ENCODE measurements at places on chromosomes 16 and 17.

DNA sequence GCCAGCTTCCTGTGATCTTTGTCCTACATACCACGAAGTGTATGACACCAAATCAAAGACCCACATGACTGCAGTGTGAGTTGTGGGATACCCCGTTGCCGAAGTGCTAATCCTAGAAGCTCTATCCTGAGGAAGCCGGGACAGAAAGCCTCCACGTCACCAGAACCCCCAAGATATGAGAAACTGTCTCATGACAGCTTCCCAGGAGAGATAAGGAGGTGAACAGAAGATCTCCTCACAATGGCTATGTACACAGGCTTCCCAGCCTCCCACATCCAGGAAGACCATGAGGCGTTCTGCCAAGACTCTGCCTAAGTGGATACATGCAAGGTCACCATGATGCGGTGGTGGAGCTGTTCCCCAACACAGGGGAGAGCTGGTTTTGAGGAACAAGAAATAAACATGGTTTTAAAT lies 37.1 kb downstream of the TRIM25 start:
- no peak for DNase-seq

DNA sequence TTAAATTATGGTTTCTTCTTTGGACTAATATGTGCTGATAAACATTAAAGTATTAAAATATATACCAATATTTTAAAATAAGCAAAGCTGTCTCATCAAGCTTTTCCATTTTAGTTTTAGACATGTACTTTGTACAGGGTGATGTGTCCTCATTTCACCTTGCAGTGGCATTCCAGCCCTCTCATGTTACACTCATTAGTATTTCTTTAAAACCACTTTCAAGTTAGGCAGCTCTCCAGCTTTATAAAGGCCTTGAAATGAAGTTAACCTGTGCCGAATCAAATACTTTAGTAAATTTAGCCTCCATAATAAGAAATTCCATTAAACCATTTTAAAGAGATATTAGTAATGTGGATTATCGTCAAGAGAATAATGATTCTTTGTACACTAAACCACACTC lies 107.6 kb upstream of the HLF start:
- DNase-seq = no peak

GRCh38 chr17:61699694-61700093 lies 108.7 kb upstream of the NACA2 start:
- no peak for DNase-seq

DNA sequence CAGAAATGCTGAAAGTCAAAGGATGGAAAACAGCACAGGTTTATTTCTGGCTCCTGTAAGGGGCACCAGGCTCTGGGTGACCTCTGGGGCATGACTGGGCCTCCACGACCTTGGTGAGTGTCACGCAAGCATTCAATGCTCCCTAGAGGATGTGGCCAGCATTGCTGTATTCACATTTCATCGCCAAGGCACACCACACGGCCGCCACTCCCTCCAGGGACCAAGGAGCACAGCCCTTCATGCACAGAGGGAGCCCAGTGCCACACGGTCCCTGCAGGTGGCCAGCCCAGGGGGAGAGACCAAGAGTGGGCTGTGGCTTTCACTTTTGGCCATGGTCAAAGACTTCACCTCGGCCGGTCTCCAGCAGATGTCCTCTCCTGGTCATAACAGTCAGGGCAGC lies 137.4 kb upstream of the TNRC6C start:
- DNase-seq = no peak

DNA sequence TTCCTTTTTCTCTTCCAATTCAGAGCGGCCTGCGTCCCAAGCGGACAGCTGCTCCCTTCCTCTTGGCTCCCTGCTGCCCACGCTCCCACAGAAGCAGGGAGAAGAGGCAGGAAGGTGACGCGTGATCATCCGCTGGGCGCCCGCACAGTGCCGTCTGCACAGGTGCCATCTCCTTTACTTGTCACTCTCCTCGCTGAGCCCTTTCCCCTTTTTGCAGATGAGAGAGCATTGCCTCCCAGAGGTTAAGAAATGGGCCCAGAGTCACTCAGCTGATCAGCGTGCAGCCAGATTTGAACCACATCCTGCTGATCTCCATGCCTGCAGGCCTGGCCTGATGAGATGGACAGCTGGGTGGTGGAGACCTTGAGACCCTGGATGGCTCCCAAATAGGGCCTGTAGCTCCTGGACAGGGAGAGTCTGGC lies 299.8 kb downstream of the SEC14L1 start:
- no peak for DNase-seq

DNA sequence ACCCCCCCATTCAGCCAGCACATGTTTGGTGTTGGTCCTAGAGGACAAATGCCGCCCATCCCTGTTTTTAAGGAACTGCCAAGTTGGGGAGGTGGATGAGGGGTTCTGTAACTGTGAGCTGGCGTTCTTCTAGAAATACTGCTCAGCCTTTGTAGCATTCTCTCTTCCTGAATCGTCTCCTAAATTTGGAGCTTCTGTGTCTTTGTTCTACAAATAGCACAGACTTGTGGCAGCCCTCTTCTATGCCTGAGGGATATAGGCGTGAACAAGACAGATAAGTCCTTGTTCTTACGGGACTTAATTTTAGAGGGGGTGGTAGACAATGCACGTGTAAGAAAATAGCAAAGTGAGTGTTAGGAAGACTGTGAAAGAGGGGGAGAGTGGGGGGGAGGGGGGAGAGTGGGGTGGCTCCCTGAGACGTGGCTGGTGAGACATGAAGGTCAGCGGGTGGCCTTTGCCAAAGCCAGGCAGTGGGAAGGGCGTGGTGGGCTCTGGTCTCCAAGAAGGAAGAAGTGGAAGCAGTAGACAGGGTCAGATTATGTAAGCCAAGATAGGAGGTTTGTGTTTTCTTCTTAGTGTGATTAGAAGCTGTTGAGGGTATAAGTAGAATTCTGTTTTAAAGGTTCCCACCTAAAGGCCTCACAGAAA lies 9.9 kb downstream of the MFSD11 start:
- no peak for DNase-seq

- DNase-seq = no peak
Measured at GRCh38 chr16:55559233-55559632, 7.3 kb upstream of the CAPNS2 start.

DNA sequence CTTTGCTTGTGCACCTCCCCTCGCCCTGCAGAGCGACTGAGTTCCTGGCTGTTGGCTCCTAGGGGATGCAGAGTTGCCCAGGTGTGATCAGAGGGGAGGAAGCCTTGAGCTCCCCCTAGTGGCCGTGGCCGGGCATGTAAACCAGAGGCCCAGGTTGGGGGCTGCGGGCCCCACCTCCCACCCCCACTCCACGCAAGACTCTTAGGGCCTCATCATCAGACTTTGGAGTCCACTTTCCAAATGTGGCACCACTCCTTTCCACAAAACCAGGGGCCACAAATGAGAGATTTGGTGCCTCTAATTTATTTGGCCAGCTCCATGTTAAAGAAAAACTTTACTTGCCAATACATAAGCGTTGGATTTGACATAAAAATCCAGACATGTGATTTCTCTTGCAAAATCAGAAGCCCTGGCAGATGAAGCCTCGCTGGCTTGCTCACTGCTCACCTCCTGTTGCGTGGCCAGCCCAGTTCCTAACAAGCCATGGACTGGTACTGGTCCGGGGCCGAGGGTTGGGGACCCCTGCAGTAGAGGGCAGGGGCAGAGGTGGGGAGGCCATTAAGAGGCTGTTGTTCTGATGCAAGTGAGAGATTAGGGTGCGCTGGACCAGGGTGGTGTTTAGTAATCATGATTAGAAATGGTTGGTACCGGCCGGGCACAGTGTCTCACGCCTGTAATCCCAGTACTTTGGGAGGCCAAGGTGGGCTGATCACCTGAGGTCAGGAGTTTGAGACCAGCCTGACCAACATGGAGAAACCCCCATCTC lies 28.7 kb upstream of the GAS7 start:
- DNase-seq = peak; percentile 22

Measured in stimulated activated CD4-positive, alpha-beta T cell treated with anti-CD3 and anti-CD28 coated beads, Interleukin-4, amount 100 ng/mL, for 24 hours (primary cell).